Umbilical cord (tissue), 2 donors: ENCODE measurements at places on chromosomes 7 and 10.

DNA sequence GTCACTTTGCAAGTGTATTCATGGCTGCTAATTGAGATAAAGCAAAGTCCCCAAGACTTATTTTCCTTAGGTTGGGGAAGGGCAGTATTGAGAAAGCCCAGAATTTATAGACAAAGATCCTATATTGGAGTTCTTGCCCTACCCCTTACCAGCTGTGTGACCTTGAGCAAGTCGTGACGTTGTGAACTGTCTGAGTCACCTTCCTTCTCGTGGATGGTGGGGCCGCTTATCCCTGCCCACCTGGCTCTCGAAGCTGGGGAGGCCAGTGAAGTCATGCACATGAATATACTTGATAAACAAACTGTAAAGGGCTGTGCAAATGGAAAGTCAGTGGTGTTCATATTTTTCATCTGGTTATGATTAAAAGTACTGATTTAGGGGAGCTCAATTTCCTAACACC, 127.4 kb downstream of the TACC2 start:
- no peak for DNase-seq

DNA sequence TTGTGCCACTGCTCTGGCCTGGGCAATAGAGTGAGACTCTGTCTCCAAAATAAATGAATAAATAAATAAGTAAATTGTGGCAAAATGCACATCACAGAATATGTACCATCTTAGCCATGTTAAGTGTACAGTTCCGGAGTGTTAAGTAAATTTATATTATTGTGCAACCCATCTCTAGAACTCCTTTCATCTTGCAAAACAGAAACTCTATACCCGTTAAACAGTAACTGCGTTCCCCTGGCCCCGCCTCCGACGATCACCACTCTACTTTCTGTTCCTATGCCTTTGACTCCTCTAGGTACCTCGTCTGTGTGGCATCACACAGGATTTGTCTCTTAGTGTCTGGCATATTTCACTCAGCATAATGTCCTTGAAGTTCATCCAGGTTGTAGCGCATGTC, 356.4 kb upstream of the FOXK1 start:
- no peak for DNase-seq

DNA sequence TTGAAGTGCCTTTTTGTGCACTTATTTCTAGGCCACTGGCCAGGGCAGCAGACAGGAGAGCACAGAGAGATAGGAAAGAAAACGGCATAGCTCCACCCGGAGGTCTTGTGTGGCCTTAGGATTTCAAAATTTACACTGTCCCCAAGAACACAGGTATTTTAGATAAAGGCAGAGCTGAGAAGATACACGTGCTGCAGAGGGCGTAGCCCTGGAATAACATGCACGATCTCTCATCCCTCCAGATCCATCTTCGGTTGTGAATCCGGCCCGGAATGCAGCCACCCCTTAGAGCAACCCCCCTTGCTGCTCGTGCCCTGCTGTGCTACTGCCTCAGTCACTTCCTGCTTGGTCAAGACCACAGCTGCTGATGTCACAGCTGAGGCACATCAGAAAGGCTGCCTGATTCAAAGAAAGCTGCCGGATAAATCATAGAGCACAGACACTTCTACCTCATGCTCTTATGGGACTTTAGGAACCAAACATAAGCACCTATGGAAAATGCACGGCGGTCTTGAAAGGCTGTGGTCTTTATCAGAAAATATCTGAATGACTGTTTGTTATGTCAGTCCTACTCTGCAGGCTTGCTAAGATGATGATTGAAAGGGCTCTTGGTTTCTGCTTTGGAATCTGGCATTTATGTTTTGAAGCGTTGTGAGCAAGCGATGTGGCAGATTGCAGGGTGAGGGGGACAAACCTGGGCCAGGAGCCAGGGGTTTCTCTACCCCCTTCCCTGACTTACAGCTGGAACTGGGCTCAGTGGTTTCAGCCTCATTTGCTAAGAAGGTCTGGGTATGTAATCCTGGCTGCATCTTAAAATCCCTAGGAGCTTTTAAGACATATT, 152.0 kb downstream of the SVIL start:
- DNase-seq, result peak; percentile 74

DNA sequence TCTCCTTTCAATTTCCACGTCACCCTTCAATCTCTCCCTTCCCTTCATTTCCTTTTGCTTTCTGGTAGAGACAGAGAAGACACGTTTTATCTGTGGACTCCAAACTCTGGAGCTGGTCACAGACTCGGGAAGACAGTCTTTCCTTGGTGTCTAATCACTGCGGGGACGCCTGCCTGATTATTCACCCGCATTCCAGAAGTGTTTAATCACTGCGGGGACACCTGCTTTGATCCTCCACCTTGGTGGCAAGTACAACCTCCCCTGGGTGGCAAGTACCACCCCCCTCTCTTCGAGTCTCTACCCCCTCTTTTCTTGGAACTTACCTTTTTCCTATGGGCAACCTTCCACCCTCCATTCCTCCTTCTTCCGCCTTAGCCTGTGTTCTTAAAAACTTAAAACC, 15.3 kb upstream of the LRRC61 start:
- no peak for DNase-seq

DNA sequence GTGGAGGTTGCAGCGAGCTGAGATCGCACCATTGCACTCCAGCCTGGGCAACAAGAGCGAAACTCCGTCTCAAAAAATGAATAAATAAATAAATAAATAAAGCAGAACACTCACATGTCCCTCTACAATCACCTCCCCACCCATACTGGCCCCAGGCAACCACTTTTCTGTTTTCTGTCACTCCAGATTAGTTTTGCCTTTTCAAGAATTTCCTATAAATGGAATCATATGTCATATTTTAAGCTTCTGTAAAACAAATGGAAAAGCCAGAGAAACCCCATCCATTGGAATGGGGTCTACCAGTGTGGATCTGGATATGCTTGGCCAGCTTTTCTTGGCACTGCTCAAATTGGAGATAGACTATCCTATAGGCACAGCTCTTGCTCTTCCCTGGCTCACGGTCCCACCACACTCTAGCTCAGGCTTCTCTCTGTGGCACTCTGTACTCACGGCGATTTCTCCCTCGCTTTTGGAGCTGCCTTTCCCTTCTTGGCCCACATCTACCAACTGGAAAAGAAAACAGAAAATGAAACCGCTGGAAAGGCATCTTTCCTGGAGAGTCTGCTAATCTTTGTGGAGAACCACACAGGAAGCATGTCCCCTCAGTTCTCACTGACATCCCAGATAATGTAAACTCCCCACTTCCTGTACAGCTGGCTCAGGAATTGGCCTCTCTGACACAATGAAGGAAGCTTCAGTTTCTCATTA, 210.1 kb downstream of the JCAD start:
- DNase-seq, result peak; percentile 53

- peak; percentile 68 for DNase-seq
These were observed 4.9 kb upstream of the SCD start for GRCh38 chr10:100341953-100342626.

GRCh38 chr10:113788604-113789083, 37.2 kb downstream of the PLEKHS1 start:
- DNase-seq, result peak; percentile 50

DNA sequence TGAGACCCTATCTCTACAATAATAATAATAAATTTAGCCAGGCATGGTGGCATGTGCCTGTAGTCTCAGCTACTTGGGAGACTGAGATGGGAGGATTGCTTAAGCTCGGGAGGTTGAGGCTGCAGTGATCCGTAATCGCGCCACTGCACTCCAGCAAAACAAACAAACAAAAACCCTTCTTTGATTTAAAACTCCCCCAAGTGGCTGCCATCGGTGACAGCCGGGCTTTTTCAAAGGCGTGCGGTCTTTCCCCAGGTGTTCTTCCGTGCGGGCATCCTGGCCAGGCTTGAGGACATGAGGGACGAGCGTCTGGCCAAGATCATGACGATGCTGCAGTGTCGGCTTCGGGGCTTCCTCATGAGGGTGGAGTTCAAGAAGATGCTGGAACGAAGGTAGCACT, 1.9 kb upstream of the MYH16 start:
- no peak for DNase-seq

- no peak for DNase-seq
These were observed 296.2 kb downstream of the CNTNAP2 start for GRCh38 chr7:146412781-146413180.

GRCh38 chr7:157301610-157302120, 35.1 kb upstream of the DNAJB6 start:
- DNase-seq, result no peak

DNA sequence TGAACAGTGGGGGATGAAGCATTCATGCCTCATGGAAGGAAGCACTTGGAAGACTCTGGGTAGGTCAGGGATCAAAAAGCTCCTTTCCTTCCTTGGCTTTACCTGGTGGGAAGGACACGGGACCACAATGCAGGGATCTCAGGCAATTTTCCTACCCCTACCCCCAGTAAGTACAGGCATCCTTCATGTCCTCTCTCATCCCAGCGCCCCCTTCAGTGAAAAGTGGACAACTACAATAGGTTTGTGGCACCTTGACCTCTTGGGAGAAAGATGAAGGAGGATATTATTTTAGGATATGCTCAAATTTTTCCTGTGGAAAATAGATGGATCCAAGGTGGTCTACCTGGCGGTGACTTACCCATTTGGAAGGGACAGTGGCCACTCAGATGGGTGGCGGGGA, 16.5 kb downstream of the AFAP1L2 start:
- DNase-seq, result no peak

DNA sequence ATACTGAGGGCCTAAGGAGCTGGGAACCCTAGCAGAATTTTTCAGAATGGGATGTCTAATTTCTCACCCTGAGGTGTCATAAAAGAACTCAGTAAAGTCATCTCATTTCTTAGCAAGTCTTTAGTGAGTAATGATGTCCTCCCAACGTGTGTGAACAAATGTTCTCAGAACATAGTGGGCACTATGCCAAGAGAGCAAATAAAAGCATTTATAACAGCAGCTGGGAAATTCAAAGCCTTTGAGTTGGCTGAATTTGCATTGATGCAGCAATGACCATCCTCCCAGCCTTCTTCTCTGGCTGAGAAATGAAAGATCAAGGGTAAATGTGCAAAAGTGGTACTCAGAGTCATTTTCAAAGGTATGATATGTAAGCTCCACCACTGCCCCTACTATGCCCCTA, 109.4 kb downstream of the FAM107B start:
- peak; percentile 65 for DNase-seq

DNA sequence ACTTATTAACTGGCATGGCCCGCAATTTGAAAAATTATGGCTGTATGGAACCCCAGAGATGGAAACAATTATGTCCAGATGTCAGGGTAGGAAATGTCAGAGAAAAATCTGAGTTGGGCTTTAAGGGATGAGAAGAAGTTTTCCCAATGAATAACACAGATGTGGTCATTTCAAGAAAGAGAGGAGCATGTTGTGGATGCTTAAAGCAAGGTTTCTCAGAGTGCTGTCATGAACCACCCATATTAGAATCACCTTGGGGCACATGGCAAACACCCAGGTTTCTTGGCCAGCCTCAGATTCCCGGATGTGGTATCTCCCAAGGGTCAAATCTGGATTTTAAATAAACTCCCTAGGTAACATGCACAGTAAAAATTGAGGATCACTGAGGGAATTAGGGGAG, 43.6 kb downstream of the LAMB4 start:
- DNase-seq, result no peak

DNA sequence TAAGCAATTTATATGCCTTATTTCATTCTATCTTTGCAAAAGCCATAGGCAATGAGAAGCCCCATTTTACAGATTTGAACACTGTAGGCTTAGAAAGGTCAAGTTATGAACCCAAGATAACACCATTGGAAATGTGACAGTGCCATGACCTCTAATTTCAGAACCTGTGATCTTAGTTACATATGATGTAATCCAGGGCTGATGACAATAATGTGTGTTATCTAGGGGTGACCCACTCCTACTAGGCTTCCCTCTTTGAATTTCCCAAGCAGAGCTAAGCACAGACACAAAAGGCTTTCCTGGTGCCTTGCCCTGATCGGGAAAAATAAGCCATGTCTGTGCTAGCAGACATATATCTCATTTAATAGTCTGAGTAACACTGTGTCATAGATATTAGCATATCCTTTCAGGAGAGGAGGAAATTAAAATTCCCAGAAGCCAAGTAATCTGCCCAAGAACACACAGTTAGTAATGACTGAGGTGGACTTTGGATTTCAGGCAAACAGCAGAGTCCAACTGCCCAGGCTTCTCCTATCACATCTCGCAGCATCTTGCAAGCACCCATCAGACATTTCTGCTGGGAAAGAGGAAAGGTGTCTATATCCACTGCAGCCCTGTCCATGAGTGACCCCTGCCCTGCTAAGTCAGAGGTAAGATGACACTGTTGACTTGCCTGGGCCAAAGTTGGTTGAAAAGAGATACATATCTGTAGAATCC, 2.8 kb upstream of the TECTB start:
- no peak for DNase-seq

GRCh38 chr7:114981323-114981722, 59.4 kb downstream of the MDFIC start:
- DNase-seq, result no peak

DNA sequence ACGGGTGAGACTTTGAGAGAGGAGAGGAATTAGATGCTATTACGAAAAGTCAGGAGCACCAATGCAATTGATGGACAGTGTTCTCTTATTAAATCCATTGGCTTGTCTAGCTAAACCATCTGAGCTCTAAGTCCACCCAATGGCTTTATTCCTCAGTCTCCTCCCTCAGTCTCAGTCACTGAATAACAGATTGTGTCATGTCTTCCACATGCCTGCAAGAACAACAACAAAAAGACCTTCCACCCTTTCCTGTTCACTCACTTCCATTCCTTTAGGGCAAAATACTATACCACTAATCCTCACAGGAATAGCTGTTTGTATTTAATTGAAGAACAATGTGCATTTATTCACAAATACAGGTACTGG, 154.8 kb upstream of the LAMB4 start:
- no peak for DNase-seq

DNA sequence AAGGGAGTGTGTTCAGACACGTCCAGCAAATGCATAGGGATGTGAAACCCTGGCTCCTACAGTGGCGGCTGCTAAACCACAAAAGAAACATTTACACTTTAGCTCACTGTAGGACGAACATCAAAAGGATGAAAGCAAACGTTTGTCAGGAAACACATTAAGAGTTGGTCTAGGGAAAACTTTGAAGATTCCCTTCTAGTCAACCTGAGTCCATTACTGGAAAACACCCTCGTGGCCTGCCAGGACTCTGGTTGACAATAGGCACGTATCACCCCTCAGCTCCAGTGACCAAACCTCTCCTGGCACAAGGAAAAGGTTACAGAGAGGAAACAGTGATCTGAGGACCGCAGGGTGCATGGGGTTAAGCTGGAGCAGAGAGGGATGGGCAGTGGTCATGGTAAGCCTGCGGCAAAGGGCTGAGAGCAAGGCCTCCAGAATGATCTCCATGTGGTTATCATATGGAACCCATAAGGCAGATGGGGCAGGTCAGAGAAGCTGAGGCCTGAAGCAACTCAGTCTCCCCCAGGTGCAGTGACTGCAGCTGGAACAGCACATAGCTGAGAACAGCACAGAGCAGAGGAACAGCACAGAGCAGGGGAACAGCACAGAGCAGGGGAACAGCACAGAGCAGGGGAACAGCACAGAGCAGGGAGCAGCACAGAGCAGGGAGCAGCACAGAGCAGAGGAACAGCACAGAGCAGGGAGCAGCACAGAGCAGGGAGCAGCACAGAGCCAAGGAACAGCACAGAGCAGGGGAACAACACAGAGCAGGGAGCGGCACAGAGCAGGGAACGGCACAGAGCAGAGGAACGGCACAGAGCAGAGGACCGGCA, 49.9 kb downstream of the CHST15 start:
- peak; percentile 27 for DNase-seq

GRCh38 chr7:36180121-36180520, 27.1 kb downstream of the EEPD1 start:
- DNase-seq, result no peak

GRCh38 chr7:2416063-2416462, 12.7 kb downstream of the CHST12 start:
- no peak for DNase-seq
